ENCODE measurements at places on chromosomes 12 and 14.

- DNase-seq, result no peak
Observed at GRCh38 chr12:53225635-53226424, 6.2 kb downstream of the RARG start.

GRCh38 chr12:88258396-88258795, 116.3 kb downstream of the TMTC3 start:
- DNase-seq, result no peak

DNA sequence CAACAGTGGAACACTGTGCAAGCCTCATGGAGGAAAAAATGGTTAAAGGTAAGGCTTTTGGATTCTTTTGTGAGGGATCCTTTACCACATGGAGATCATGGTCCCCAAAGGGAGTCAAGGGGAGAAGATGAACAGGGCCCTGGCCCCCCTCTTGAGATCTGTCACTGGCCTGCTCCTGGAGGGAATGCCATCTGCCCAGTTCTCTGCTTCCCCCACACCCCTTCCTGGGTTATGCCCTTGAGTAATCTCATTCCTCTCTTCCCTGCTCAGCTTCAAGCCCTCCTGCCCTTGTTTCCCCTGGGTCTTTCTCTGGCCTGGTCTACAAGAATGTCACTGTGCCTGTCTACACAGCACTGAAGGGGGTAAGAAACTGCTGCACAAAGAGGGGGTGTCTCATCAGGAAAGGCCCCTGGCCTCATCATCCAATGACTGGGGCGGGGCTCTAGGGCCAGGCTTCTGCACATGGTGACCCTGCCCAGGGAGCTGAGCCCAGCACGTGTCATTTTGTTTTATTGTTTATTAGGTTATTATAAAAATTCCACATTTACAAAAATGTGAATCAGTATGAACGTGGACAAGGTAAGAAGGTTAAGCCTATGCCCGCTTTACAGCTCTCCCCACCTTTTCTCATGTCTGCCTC, 30.3 kb downstream of the PIGH start:
- no peak for DNase-seq

GRCh38 chr12:92595663-92596062, 107.1 kb upstream of the PLEKHG7 start:
- DNase-seq, result no peak

DNA sequence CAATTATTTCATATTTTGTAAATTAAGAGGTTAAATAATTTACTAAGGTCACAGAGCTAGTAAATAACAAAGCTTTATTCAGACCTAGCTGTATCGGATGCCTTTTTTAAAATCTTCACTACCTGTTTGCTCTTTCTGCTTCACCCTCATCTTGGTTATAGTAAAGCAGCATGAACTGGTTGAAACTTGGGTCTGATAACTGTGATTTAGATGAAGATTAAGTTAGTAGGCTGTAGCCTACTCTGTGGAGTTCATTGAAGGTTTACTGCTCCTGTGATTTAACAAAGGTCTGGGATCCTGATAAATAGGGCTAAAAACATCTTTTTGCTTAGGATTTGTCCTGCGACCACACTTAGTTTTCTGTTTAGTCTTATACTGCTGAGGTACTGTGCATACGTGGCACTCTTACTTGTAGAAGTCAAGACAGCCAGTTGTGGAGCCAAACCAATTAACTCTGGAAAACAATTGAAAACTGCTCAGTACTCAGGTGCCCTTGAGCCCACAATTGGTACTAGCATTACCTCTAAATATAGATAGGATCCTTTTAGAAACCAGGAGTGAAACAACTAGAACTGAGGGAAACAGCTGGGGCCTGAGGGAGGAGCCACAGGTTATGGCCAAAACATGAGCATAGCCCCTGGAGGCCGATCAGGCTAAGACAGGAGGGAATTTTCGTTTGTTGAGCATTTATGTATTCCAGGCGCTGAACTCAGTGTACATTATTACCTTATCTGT, 2.3 kb downstream of the SPATS2 start:
- no peak for DNase-seq

Data from stimulated activated CD4-positive, alpha-beta T cell treated with anti-CD3 and anti-CD28 coated beads, Interleukin-4, amount 100 ng/mL, for 4 hours (primary cell).